ENCODE measurements at places on chromosomes 6 and 20.
A peak's percentile ranks its signal among the peaks of the same experiment; 100 is the strongest.

GRCh38 chr20:21235484-21236445 lies 67.4 kb upstream of the XRN2 start:
- DNase-seq, result peak; percentile 59

- DNase-seq, result no peak
Observed at GRCh38 chr20:36601540-36601939, 4.0 kb upstream of the RAB5IF start.

DNA sequence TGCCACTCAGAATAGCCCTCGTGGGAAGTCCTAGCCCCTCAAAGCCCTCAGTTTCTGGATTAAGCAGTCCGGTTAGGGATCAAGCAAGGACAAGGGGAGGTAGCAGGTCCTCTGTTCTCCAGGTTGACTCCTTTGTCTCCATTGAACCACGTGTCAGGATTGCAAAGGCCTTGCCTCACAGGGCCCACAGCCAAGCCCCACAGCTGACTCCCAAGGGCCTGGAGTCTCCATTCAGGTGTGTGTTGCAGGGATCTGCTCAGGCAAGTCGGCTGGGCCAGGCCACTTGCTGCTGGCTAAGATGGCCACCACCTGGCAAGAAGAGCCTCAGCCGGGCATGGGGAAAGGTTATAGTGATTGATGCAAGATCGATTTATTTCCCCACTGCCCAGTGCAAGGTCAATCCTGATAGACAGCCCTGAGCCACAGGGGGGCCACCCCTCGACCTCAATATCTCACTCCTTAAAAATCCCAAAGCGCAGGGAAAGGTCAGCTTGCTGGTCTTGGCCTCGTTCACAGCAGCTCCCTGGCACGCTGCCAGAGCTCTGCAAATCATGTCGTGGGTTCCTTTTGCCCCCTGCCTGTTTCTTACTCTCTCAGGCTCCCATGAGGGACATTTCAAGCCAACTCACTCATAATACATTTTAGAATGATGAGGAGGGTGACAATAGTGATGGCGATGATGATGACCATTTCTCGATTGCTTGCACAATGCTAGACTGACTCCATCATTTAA lies 75.9 kb downstream of the EDN3 start:
- no peak for DNase-seq

DNA sequence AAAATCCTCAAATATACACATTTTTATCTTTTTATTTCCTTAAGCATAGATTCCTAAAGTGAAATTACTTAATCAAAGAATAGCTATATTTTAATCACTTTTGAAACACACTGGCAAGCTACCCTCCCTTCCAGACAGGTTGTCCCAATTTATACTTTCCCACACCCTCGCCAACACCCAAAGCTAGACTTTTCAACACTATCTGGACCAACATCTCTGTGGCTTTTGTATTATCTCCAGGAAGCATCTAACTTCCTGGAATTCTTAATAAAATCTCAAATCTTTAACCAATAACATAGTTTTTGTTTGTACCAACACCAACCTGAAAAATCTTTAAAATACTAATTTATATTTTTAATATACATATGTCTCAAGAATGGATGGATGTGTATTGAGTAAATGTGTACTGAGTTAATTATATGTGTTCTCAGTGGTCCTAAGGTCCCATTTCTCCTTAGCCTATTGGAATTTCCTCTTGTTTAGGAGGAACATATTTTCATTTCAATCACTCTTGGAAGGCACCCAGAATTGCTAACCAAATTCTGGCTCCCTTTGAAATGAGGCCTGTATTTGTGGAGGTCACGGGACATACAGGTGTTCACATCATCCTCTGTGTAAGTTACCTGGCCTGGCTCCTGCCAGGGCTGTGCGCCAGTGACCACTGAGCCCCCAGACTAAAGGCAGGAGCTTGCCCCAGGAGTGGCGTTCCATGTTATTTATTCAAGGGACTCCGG lies 17.4 kb upstream of the GFOD1 start:
- no peak for DNase-seq

GRCh38 chr20:9551808-9552550 lies 37.6 kb downstream of the LAMP5 start:
- DNase-seq, result no peak

- no peak for DNase-seq
Observed at GRCh38 chr6:161238500-161238899, 35.4 kb downstream of the AGPAT4 start.

DNA sequence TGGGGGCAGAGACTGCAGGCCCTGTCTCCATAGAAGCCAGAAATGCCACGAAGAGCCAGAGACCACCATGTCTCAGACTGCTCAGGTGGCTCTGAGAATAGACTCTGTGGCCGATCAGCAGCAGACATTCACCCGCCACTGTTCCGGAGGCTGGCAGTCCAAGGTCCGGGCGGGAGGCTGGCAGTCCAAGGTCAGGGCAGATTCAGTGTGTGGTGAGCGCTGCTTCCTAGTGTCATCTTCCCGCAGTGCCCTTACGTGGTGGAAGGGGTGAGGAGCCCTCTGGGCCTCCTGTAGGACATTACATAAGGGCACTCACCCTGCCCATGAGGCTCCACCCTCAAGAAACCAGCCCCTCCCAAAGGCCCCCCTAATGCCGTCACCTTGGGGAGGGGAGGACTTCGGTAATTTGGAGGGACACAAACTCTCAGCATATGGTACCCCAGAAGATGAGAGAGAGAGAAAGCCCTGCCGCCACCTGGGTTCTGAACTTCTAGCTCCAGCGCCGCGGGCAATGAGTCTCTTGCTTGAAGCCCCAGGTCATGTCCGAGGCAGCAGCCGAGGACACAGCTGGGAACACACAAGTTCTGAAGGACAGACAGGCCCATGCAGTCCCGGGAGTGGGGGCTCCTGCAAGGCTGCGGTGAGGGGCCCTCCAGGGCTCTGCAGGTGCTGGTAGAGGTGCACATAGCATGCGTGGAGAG lies 36.4 kb downstream of the DACT2 start:
- no peak for DNase-seq

GRCh38 chr6:15444081-15444731 lies 198.3 kb downstream of the JARID2 start:
- DNase-seq, result no peak

DNA sequence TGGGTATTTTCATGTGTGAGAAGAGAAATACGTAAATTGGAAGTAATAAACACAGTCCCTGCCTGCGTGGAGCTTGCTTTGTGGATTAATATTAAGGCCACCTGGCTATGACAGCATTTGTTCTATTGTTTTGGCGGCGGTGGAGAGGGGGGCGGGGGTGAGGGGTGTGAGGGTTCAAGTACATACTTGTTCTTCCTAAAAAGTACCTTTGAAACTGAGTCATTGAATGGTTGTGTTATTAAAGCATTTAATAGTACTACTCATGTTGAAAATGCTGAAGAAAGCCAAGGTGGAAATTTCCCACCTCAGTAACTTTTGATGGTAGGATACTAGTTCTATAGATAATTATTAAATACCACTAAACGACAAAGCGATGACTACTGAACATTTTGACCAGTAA lies 95.0 kb downstream of the FOXC1 start:
- no peak for DNase-seq

- no peak for DNase-seq
Observed at GRCh38 chr6:1285556-1285955, 26.3 kb upstream of the FOXQ1 start.

DNA sequence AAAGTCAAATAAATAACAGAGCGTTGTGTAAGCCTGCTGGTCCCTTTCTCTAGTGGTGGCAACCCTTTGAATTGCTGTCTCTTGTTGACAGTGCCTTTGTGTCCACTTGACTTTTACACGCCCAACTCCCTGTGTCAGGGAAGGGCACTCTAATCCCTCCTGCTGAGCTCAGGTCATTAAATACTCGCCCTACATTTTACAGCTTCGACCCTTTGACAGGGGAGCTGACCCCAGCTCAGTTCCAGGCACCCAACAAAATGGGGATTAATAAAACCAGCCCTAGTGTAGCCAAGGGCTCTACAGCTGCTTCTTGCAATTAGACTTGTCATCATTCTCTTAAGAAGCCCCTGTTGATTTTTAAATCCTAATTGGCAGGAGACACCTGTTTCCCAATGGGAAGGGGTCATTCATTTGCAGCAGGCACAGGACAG lies 308.2 kb downstream of the EYA4 start:
- no peak for DNase-seq

- DNase-seq, result no peak
Observed at GRCh38 chr6:90976341-90976740, 389.5 kb upstream of the MAP3K7 start.

GRCh38 chr6:42049116-42049809 lies 1.1 kb upstream of the TAF8 start:
- no peak for DNase-seq

Measured in HEK293T (cell line).